A549 treated with RU486 at 1 μM for 4 hours (cell line): ENCODE measurements at places on chromosomes 16 and 17. TPM values are rescaled to one million over a fixed set of nuclear protein-coding genes. Genes with fewer than 3 reads are reported as not detected.

SULT1A2 gene
- total RNA-seq, result 0.08 TPM in 1 of 5 replicates, not detected in the others

DPEP3 gene
- total RNA-seq, result not detected in 5 replicates

PIMREG gene
- 35.2 to 47.7 TPM (median 44.9 TPM) in 5 replicates for total RNA-seq

RASL10B gene
- total RNA-seq, result 0.05 to 0.13 TPM (median 0.08 TPM) in 4 of 5 replicates, not detected in the other

AHSP gene
- total RNA-seq, result not detected in 5 replicates

P2RX1 gene
- 0.07 TPM in 1 of 5 replicates, not detected in the others for total RNA-seq

KRTAP9-2 gene
- total RNA-seq, result not detected in 5 replicates

CCDC78 gene
- total RNA-seq, result 3.1 to 6.6 TPM (median 5.5 TPM) in 5 replicates

PLXDC1 gene
- total RNA-seq, result 0.09 to 0.86 TPM (median 0.37 TPM) in 4 of 5 replicates, not detected in the other

ABCC3 gene
- total RNA-seq, result 111 to 157 TPM (median 133 TPM) in 5 replicates

KLHL10 gene
- 0.08 to 0.09 TPM (median 0.08 TPM) in 3 of 5 replicates, not detected in the others for total RNA-seq

PRKCB gene
- 0.15 to 0.35 TPM (median 0.21 TPM) in 5 replicates for total RNA-seq

COPZ2 gene
- 12.3 to 21.4 TPM (median 15.6 TPM) in 5 replicates for total RNA-seq

RNF135 gene
- total RNA-seq, result 23.2 to 27.5 TPM (median 24.4 TPM) in 5 replicates

BICDL2 gene
- not detected in 5 replicates for total RNA-seq

TP53TG3C gene
- total RNA-seq, result 0.15 to 0.33 TPM (median 0.31 TPM) in 3 of 5 replicates, not detected in the others

RAB26 gene
- total RNA-seq, result 2.7 to 5.0 TPM (median 4.0 TPM) in 5 replicates

MYO1C gene
- 106 to 135 TPM (median 127 TPM) in 5 replicates for total RNA-seq

ZCCHC14 gene
- total RNA-seq, result 5.9 to 9.7 TPM (median 9.5 TPM) in 5 replicates

VAMP2 gene
- 22.8 to 29.5 TPM (median 26.4 TPM) in 5 replicates for total RNA-seq

TTLL6 gene
- total RNA-seq, result 0.48 to 0.97 TPM (median 0.71 TPM) in 5 replicates

RAMP2 gene
- total RNA-seq, result 0.65 to 1.5 TPM (median 0.76 TPM) in 5 replicates

KRT17 gene
- 0.54 to 0.96 TPM (median 0.90 TPM) in 5 replicates for total RNA-seq

PPM1E gene
- total RNA-seq, result 0.03 to 0.09 TPM (median 0.06 TPM) in 5 replicates

MYO15A gene
- total RNA-seq, result 0.30 to 0.63 TPM (median 0.42 TPM) in 5 replicates

PRR11 gene
- total RNA-seq, result 40.1 to 61.8 TPM (median 55.4 TPM) in 5 replicates

HYDIN gene
- total RNA-seq, result 0.23 to 0.47 TPM (median 0.36 TPM) in 5 replicates

TAT gene
- total RNA-seq, result 0.03 to 0.06 TPM in 2 of 5 replicates, not detected in the others

PMP22 gene
- 256 to 321 TPM (median 292 TPM) in 5 replicates for total RNA-seq

MARCHF10 gene
- total RNA-seq, result 0.31 to 1.2 TPM (median 0.77 TPM) in 5 replicates
